A172 (cell line): ENCODE measurements at places on chromosomes 2 and 18. TPM values are rescaled to one million over a fixed set of nuclear protein-coding genes. Genes with fewer than 3 reads are reported as not detected.

GRCh38 chr18:13369756-13370510, 151.4 kb downstream of the LDLRAD4 start:
- peak; percentile 76 for DNase-seq

DNA sequence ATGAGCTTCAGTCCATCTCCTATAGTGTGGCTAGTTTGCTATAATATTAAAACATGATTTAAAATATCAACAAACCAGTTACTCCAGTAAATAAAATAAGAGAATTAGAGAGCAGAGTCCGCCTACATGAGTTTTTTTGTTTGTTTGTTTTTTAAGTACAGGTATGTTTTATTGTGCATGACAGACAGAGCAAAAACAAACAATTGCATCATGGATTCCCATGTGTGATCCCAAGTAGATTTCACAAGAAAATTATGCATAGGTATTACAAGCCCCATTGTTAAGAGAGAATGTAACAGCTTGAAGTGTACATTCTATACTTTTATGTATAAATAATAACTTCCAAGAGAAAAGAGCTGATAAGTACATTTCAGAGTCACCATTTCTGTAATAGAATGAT, 21.0 kb downstream of the SULT1C3 start:
- no peak for DNase-seq

TXNDC2 gene
- total RNA-seq = 0.05 and 0.26 TPM in 2 replicates

DNA sequence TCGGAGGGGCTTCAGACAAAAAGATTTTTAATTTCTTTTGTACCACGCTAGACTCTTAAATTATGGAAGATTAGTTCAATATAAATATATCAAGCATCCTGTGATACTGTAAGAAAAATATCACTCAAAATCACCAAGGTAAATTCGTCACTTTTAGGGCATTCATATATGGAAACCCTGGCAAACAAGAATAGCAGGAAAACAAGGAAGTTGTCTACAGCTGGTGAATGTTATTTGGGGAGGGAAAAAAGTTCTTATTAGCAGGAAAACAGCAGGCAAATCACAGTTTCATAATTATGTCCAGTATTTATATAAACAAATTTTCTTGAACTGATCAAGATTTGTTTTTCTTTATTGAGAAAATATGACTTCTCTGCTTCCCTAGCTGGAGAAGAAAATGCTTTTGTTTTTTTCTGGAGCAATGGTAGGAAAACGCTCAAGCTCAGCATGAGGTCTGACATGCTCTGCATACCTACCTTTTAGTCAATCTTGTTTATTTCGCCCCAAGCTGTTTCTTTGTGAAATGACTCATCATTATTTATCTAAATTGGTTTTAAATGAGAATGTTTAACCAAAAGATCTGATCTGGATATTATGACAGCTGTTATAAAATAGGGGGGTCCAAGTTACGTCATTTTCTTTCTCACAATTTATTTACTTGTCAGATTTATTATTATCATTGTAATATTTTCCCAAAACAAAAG, 14.7 kb downstream of the LINC00305 start:
- peak; percentile 26 for DNase-seq

GRCh38 chr2:121245120-121245820, 39.7 kb downstream of the TFCP2L1 start:
- DNase-seq = no peak

DNA sequence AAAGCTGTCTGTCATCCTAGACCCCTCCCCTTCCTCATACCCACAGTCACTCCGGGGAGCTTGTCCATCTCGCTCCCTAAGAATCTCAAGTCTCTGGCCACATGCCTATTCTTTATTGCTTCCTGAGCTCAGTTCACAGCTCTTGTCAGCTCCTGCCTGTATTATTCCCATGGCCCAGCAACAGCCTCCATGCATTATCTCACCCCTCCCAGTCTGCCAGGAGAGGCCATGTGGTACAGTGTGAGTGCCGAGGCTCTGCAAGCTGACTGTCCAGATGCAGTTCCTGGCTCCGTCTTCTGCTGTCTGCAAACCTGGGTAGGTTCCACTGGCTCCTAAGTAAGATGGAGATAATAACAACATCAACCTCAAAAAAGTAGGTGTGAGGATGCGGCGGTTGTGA, 79.7 kb downstream of the MRPS9 start:
- DNase-seq = no peak

SERPINB10 gene
- not detected in 2 replicates for total RNA-seq

DNA sequence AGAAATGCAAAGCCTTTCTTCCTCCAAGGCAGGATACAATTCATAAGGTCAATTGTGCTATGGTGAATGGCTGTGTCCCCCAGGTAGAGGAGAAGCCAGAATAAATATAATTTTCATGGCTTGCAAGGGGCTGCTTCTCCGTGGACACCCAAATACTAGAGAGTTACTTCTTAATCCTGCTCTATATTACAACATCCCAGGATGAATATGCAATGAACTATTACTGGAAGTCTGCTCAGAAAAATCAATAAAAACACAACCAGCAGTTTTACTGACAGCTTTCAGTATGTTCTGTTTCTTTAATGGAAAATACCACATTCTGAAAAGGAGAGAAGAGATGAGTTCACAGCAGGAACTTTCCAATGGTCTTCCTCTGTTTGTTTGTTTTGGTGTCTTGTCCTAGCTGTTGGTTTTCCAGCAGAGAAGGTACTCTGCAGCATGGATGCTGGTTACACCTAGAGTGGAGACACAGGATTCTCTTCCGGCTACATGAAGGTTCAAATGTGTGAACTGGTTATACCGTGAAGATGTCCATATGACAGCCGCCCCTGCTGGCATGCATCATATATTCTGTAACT, 213.0 kb downstream of the PID1 start:
- DNase-seq = no peak

GRHL1 gene
- 0.57 and 3.8 TPM in 2 replicates for total RNA-seq

EFEMP1 gene
- 9.8 and 12.3 TPM in 2 replicates for total RNA-seq

DNA sequence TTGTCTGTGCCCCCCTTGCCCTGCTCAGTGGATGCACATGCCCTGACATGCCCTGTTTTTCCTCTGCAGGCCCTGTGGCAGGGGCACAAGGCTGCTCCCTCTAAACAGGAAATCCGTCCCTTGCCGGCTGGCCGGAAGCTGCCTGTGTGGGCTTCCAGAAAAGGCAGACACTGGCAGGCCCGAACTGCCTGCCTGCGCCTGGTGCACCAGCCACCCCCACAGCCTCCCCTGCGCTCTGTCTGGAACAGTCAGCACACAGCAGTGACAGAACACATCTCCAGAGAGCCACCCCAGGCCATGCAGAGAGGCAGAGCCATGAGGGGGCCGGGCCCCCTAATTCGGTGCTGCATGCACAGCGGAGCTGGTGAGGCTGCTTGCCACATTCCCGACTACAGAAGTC, 33.5 kb downstream of the LOXHD1 start:
- no peak for DNase-seq

SNRNP200 gene
- total RNA-seq = 33.0 and 38.5 TPM in 2 replicates

GRCh38 chr2:54382601-54383000, 73.5 kb upstream of the SPTBN1 start:
- no peak for DNase-seq

ADD2 gene
- 47.5 and 50.5 TPM in 2 replicates for total RNA-seq

DNA sequence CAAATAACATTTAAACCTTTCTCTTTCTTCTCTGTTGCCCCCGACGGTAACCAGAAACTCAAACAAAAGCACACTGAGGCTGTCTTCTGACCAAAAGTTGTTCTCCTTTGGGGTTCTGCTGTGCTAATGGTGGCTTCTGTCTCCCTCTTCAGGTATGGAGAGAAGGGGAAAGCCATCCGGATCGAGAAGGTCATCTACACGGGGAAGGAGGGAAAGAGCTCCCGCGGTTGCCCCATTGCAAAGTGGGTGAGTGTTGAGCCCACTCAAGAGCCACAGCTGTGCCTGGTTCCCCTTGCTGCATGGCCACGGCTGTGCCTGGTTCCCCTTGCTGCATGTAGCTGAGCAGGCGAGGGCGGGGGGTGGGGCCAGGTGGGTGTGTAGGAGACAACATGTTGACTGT, 67.4 kb downstream of the BOLA3 start:
- DNase-seq = no peak

- peak; percentile 60 for DNase-seq
These were observed 139.7 kb downstream of the HRH4 start for GRCh38 chr18:24600076-24600654.

DCDC2C gene
- total RNA-seq = not detected in 2 replicates

- DNase-seq = no peak
These were observed 46.6 kb downstream of the PLCL1 start for GRCh38 chr2:197850882-197851450.

MRPL19 gene
- total RNA-seq = 127 and 156 TPM in 2 replicates

VWC2L gene
- total RNA-seq = not detected in 2 replicates

- DNase-seq = no peak
These were observed 289.2 kb upstream of the HDAC4 start for GRCh38 chr2:239689985-239690384.

CCDC68 gene
- total RNA-seq = 0.07 TPM in 1 of 2 replicates, not detected in the other

ARL6IP6 gene
- total RNA-seq = 43.2 and 53.3 TPM in 2 replicates
